ENCODE measurements at places on chromosomes 3 and 15.
A peak's percentile ranks its signal among the peaks of the same experiment; 100 is the strongest.

- no peak for DNase-seq
Measured at GRCh38 chr15:80695911-80696661, 976 bp downstream of the ABHD17C start.

DNA sequence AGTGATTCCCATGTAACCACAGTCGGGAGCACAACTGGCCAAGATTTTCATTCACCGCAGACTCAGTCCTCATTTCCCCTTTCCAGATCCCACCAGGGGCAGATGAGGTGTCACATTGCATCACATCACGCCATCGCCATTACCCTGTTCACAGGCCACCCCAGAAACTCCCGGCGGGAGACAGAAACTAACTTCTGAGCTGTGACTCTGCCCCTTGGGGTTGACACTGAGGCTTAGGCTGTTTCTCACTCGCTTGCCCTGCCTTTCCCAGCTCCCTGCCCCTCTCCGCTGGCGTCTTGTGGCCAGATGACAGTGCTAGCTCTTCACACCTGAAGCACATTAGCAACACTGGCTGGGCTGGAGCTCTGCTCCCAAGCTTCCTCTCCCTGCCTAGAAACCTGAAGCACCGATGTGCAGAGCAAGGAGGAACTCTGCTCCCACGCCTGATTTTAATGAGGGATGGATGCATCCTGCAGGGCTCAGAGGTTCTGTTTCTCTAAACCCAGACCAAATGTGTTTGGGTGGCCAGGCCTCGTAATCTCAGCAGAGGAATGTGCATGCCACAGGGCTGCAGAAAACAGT is 88.8 kb upstream of the CTDSPL start:
- no peak for DNase-seq

GRCh38 chr3:13116426-13116825 is 43.2 kb upstream of the IQSEC1 start:
- no peak for DNase-seq

DNA sequence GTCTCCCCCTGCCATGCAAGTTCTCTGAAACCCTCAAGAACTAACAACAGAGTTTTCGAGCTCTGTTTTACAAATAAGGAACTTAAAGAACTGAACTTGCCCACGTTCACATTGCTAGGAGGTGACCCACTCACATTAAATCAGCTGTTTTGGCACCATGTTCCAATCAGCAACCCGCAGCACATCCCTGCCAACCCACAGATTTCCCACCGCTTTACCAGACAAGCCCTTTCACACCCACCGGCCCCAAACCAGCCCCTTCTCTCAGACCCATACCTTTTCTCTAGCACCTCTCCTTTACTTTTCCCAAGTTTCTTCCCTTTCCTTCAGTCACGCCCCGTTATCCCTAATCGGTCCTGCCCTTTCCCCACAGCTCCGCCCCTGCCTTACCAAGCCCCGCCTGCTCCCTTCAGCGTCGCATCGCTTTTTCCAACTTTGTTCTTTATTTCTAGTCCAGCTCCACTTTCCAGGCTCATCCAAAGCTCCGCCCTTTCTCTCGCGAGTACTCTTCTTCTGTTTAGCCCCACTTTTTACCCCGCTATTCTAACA is 804 bp upstream of the BRPF1 start:
- no peak for DNase-seq

DNA sequence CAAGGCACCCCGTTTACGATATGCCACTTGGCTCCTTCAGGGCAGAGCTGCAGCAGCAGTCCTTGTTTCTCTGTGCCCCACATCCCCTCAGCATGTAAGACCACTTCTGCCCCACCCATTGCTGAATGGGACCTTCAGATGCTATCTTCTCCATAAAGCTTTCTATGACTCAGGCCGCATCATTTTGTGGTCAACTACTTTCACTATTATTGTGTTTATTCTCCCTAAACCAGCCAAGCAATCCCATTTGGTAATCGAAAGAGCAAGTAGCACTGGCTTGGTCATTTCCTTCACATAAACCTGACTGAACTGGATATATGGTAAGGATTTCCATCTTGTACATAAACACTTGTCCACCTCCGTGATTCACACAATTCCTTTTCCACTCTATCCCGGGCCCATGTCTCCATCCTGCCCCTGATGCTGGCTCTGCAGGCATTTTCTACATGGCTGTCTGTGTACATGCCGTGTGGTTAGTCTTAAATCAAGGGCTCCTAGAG is 25.7 kb downstream of the LIPC start:
- DNase-seq = no peak

DNA sequence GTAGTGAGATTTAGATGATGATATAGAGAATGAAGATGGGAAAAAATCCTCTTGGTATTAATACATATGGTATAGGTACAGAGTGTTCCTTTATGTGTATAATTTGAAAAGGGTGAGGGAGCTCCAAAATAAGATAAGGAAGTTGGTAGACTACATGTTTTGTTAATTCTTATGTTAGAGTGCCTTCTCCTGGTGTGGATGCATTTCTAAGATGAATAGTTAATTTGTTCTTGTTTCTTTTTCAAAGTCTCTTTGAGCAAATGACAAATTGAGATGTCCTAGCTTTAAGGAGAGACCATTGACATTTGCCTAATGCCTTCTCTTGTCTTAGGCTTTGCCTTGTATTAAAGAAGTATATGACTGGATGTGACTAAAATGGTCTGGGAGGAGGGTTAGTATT is 34.1 kb downstream of the AKAP13 start:
- no peak for DNase-seq

GRCh38 chr3:23537101-23537551 is 268.6 kb upstream of the UBE2E1 start:
- DNase-seq = no peak

DNA sequence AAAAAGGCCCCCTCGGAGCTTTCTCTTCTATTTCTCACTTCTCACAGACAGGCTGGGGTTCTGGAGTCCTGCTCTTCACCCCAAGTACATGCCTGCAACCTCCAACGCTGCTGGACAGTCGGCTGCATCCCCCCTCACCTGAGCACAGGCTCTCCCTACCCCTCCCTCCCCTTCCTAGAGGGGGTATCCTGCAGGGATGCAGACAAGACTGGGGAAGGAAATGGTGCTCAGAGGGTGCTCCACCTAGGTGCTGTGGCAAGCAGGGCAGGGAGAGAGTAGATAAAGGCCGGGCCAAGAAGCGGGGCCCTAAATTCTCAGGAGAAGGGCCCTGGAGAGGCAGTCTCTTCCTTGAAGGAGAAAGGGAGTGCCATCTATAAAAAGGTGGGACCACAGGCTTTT is 7.0 kb upstream of the STRA6 start:
- no peak for DNase-seq

- DNase-seq = peak; percentile 44
Measured at GRCh38 chr15:73052653-73053397, 562 bp downstream of the NEO1 start.

All from NCI-H1436 (cell line).